ENCODE measurements at places on chromosomes 11 and 22.

- DNase-seq = no peak
These were observed 93.1 kb downstream of the CADM1 start for GRCh38 chr11:115411120-115411519.

DNA sequence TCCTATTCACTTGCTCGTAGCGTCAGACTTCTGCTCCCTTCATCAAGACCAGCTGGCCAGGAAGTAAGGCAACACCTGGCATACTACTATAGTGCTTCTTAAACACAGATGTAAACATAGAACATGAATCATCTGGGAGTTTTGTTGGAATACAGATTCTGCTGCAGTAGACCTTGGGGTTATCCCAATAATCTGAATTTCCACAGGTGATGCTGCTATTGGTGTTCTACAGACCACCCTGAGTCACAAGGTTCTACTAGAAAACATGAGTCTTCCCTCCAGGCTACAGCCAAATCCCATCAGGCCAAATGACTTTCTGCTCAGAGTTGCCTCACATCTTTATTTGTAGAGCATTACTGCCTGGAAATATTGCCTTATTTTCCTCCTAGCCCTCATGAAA, 175.2 kb downstream of the NELL1 start:
- no peak for DNase-seq

DNA sequence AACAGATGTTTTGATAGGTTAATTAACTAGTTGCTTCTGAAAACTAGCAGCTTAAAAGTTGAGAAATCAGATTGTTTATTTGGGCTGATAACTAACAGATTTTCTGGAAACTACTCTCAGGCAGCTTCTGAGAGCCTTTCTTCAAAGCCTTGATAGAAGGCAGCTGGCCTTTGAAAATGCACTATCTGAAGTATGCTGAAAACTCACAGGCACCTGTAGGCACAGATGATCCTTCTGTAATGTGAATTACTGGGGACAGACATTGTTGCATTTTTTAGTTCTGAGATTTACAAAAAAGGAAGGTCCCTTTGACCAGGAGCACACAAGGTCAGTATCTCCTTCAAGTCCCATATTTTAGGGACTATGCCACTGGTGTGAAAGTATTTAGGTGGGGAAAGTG, 460.8 kb upstream of the CNTN5 start:
- no peak for DNase-seq

GRCh38 chr11:102451041-102451680, 1.4 kb downstream of the TMEM123 start:
- no peak for DNase-seq

DNA sequence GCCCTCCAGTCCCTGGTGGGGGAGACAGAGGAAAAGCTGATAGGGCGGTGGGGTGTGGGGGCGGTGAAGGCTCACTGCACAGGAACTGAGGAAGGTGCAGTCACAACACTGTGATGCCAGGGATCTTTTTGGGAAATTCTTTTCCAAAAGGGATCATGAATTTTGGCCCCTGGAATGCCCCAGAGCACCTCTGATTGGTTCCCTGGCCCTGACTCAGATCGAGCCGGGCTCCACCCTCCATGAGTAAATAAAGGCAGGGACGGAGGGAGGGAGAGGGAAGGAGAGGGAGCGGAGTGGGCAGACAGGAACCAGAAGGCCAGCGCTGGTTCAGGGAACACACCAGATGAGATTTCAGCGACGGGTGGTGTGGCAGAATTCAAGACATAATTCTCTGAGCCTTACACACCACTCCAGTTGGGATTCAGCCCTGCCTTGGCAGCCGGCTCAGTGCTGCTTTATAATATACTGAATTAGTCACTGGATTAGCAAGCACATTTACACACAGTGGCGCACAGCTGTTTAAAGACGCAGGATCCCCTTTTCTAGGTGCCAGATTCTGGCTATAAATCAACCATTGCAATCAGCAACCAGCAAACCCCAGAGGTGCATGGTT, 80.3 kb downstream of the ETS1 start:
- no peak for DNase-seq

- DNase-seq = peak; percentile 71
These were observed 753 bp upstream of the PPARA start for GRCh38 chr22:46149512-46150033.

- DNase-seq = no peak
These were observed 190.8 kb downstream of the CEP164 start for GRCh38 chr11:117518455-117518854.

DNA sequence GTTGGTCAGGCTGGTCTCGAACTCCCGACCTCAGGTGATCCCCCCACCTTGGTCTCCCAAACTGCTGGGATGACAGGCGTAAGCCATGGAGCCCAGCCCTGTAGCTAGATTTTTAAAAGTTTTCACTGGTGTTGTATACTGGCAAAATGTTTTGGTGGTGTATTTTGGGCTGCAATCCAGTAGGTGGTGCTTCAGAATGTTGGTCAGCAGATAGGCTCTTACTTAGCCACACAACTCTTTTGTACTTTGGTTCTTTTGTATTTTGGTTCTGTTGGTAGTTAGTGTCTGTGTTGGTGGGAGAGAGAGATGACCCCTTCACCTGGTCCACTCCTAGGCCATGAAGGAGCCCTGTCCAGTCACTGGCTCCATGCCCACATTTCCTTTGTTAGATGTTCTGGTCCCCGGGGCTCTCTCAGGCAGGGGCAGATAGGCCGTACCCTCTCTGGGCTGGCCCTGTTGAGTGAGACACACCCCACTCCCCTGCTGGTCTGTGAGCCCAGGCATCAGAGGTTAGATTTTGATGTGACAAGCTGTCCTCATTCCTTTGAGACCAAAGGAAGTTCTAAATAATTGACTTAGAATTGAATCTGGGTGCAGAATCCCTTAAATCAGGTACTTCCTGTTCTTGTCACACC, 123.8 kb downstream of the DDX10 start:
- DNase-seq = no peak

GRCh38 chr11:6736495-6737121, 35.2 kb downstream of the OR2AG2 start:
- no peak for DNase-seq

GRCh38 chr22:41106122-41106968, 14.0 kb downstream of the EP300 start:
- no peak for DNase-seq

- DNase-seq = no peak
These were observed 21.6 kb upstream of the BBOX1 start for GRCh38 chr11:27018902-27019529.

DNA sequence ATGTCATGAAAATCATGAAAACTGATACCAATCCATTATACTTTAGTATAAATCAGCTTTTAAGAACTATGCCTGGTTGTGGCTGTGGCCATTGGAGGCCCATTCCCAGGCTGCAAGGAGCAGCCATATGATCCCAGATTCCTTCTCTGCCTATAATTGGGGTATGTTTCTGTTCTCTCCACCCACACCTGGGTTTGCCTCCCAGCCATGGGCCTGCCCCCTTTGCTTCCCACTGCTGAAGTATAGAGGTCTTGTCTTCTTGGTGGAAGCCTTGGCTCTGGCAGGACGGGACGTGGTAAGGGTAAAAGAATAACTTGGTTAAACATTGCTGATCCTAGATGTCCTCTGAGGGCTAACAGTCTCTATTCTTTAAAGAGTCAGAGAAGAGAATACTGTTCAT, 2.4 kb downstream of the MICAL2 start:
- DNase-seq = no peak

DNA sequence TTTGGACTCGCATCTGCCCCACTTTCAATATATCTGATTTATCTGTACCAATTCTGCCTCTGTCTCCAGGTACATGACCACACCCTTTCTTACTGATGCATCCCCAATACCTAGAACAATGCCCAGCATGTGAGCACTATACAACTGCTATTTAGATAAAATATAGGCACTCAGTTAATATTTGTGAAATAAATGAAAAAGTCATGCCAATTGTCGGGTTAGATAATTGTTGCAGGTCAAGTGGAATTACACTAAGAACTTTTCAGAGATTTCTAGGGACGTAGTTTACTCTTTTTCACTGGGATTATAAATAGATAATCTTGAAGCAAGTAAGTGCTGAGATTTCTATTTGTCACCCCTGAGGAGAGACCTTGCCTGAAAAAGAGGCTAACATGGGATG, 20.5 kb downstream of the OOSP4A start:
- DNase-seq = no peak

- DNase-seq = no peak
These were observed 113.6 kb upstream of the ANO5 start for GRCh38 chr11:22079133-22079872.

DNA sequence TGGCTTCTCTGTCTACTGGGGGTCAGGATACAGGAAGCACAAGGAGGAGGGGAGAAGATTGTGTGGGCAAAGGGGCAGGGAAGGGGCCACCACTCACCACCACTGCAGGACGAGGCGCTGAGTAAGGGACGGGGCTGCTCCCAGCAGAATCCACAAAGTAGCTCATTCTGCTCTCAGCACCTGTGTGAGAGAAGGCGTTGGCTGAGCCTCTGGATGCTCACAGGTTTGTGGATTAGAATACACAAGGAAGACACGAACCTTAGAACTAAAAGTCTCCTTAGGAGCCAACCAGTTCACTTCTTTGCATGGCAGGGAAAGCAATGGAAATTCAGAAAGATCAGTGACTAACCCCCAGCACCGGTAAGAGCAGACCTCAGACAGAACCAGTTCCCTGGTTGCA, 14.4 kb downstream of the ETS1 start:
- no peak for DNase-seq

DNA sequence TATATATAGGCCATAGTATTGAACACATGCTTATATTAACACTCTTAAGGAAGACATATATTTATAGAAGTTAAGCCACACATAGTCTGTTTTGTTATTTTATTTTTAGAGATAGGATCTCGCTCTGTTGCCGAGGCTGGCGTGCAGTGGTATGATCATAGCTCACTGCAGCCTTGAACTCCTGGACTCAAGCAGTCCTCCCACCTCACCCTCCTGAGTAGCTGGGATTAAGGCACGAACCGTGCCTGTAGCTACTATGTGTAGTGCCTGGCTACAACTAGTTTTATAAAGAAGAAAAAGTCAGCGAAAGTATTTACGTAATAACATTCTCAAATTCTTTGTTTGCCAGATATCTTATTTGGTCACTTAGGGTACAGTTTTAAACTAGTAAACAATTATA, 5.6 kb upstream of the UCP2 start:
- DNase-seq = peak; percentile 15

GRCh38 chr22:48734961-48735360, 1092.7 kb downstream of the BRD1 start:
- no peak for DNase-seq

DNA sequence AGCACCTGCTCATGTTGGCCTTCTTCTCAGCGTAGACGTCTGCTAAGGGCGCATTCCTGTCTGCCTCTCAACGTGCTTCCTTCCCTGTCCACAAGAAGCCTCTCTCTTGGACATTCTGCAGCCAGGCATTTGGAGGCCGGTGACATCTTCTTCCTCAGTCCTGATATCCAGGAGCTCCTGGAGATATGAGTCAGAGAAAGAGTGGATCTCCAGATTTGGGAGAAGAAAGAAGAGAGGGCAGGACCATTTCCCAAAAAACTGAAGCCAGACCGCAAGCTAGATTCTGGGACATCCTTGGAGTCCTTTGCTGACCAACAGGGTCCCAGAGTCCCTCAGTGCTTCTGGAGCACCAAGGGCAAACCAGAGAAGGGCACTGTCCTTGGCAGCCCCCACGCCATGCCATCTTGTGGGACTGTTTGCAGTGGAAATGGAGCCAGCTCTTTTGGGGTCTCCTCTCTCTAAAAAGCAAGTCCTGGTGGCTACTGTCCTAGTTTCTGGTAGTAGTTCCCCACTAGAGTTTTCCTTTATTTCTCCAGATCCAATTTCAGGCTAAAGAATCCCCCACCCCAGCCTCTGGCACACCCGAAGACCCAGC, 36.1 kb upstream of the SYT13 start:
- peak; percentile 19 for DNase-seq

DNA sequence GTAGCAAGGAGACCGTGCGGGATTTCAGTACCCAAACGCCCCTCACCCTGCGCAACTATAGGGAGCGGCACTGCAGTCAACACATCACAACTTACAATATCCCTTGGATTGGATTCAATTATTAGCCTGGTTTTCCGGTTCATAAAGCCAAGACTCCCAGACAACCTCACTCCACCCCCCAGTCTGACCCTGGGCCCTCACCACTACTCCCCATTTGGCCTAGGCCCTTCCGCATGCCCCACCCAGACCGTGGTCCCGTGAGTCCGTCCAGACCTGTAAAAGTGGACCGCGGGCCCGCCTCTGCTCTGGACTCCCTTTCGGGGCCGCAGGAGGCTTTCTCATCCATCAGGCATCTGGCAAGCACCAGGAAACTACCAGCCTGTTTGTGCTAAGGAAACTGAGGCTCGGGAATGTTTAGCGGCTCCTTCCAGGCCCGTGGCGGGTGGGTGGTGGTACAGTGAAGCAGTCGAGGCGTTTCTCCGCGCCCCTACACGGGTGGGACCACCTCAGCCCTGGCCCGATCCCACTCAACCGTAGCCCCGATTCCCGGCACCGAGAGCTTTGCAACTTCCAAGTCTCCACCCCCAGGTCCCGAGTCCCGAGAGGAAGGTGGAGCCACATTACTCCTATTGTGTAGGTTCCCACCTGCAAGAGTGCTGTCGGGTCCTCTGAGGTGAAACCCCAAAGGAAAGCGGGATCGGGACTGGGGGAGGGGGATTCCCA, 679 bp upstream of the DPP3 start:
- no peak for DNase-seq

- no peak for DNase-seq
These were observed 258.5 kb upstream of the KIRREL3 start for GRCh38 chr11:127259102-127259501.

DNA sequence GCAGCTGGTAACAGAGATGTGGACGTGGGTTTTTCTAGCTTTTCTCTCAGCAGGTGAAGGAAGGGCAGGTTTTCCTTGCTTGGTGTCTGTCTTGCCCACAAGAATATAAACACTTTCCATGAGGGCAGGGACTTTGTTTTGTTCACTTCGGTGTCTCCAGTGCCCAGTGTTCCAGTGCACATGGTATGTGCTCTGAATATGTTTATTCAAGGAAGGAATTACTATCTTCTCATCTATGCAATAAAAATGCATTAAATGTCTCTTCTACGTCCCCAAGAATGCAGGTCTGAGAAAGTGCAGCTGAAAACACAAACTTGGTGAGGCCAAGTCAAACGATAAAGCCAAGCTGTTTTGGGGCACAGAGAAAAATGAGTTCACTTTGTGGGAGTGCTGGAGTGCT, 56.3 kb upstream of the PLET1 start:
- DNase-seq = no peak

Data from activated CD8-positive, alpha-beta memory T cell treated with anti-CD3 and anti-CD28 coated beads for 24 hours (primary cell).